Thyroid gland (tissue), 4 donors: ENCODE measurements at places on chromosomes 3 and 15. TPM values are rescaled to one million over a fixed set of nuclear protein-coding genes. Genes with fewer than 3 reads are reported as not detected.

The PODXL2 gene
- total RNA-seq: 7.7 TPM

The ZNF501 gene
- 5.1 TPM for total RNA-seq

The ADAMTS17 gene
- 667 TPM for total RNA-seq

DNA sequence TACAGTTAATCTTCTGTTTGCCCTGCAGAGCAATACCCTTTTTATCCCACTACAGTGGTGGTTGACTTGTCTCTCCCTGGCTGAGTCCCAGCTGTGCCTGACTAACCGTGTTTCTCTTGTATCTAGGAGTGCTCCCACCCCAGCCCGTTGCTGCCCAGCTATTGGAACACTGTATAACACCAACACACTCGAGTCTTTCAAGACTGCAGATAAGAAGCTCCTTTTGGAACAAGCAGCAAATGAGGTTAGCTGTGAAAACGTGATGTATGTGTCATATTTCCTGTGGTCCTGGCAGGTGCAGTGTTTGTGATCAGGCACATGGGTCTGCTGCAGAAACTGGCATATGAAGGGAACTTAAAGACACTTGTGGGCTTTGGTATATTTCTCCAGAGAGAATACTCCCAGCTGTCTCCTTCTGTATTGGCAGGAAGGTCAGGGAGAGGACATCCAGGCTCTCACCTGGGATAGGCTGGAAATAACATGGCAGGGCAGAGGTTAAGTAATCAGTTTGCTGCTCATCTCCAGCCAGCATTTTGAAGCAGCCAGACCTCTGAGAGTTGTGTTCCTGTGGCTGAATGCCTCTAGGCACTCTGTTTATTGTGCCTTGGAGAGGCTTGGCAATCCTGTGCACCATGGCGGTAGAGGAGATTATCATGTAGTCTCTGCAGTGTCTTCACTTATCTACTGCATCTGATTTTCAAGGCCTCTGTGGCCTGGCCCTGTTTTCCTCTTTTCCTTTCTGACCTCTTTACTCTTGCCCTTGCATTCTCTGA lies 34.8 kb downstream of the ATG7 start:
- no peak overlapping the region for H3K4me3 ChIP-seq
- no peaks in the 10 kb centered on the region for H3K27me3 ChIP-seq
- peak; percentile 62 for DNase-seq
- peaks cover 14% of the 10 kb centered on the region for H3K4me1 ChIP-seq

DNA sequence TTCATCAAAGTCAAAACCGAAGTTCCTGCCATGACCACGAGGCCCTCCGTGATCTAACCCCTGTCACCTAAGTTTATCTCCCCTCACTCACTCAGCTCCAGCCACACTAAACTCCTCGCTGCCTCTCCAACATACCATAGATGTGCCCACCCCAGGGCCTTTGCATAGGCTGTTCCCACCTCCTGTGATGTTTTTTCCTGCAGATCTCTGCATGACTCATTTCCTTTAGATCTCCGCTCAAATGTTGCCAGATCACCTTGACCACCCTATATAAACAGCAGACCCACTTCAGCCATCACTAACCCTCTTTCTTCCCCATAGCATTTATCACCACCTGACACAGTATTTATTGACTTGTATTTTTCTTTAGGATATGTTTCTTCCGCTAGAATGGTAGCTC lies 58.5 kb downstream of the HRH1 start:
- no peaks in the 10 kb centered on the region for H3K36me3 ChIP-seq
- H3K27me3 ChIP-seq: no peaks in the 10 kb centered on the region
- H3K4me1 ChIP-seq: peaks cover 12% of the 10 kb centered on the region
- no peak overlapping the region for H3K27ac ChIP-seq
- no peak overlapping the region for H3K4me3 ChIP-seq
- no peak for DNase-seq

GRCh38 chr15:72285927-72286516 lies 13.7 kb upstream of the PARP6 start:
- no peak overlapping the region for H3K27ac ChIP-seq
- H3K27me3 ChIP-seq: no peaks in the 10 kb centered on the region
- no peaks in the 10 kb centered on the region for H3K4me1 ChIP-seq
- no peaks in the 10 kb centered on the region for H3K36me3 ChIP-seq
